ENCODE measurements at places on chromosomes 4 and X.

DNA sequence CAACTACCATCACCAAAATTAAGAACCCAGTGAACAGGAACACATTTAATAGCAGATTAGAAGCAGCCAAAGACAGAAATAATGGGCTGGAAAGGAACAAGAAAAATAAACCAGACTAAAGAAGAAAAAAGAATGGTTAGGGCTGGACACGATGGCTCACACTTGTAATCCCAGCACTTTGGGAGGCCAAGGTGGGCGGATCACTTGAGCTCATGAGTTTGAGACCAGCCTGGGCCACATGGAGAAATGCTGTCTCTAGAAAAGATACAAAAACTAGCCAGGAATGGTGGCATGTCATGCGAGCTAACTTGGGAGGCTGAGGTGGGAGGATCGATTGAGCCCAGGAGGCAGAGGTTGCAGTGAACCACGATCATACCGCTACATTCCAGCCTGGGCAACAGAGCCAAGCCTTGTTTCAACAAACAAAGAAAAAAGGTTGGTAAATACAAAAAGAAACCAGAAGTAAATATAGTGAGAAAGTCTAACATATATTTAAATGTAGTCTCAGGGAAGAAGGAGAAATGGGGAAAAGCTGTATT lies 102.0 kb downstream of the AFAP1 start:
- DNase-seq, result no peak

DNA sequence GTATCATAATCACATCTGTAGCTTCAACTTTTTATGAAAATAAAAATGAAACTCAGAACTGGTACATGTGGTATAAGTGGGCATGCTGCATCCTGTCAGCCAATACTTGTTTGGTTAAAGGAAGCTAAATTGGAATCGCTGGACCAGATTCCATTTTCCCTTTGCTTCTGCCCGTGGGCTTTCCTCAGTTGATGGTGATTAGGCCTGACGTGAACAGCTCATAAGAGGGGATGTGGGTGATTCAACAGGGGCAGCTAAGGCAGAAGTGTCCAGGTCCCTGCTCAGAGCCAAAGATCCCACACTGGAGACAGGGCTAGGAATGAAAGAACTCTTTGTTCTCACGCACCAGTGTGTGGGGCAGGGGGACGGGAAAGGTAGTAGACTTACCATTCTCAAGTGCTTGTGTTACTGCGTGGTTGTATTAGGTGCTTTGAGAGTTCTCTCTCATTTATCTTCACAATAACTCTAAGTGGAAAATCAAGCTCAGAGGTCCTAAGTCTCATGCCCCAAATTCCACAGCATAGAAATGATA lies 63.2 kb upstream of the GUCY1A1 start:
- no peak for DNase-seq

GRCh38 chr4:176805155-176805554 lies 12.4 kb upstream of the VEGFC start:
- DNase-seq, result no peak

DNA sequence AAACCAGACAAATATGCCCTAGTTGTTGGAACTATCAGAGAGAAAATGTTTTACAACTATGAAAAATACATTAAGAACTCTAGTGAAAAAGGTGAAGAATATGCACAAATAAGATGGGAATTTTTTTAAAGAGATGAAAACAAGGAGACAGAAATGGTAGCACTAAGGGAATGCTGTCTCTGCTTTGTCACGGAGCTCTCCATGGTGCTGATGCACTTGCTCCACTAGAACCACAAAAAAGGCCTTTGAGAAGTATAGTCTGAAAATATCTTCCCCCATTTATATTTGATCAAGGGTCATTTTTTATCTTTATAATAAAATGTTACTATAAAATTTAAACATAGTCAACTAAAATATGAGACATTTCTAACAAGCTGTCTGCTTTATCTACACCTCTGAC lies 1655.5 kb upstream of the AGA start:
- DNase-seq, result no peak

- DNase-seq, result no peak
Observed at GRCh38 chr4:156578005-156578404, 393.6 kb downstream of the PDGFC start.

DNA sequence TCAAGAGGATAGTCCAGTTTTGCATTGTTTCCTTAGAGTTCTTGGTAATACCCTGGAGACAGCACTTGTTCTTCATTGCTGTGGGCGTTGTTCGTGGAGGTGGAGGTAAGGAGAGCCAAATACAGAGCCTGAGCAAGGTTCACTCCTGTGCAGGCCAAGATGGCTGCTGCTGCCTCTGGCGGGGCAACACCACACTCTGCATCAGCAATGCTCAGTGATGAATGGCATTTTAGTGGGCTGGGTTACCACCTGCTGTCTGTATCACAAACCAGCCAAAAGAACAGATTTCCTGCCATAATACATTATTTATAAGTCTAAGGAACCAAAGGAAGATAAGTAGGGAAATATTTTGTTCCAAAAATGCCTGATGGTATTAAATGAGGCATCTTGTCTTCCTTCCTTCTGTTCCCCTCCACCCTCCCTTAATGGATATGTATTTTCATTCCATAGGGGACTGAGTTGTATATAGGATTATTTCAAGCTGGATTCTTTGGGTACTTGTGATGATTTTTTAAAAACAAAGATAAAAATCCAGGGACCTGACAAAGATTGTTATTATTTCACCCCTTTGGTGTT lies 61.6 kb upstream of the LIMCH1 start:
- DNase-seq, result no peak

DNA sequence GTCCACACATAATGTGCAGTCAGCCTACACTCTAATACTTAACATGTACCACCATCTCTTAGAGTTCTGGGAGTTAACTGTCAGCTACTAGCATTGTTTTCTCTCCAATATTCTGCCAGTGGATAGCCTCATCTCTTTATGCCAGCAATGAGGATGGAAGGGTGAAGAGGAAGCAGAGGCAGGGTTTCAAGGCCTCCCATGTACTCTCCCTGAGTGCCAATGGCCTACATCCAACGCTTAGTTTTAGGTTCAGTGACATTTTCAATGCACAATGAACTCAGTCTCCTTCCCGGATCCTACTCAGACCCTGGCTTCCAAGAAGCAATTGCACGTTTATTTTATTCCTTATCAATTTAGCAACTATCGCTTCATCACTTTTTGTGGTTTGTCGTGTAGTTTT lies 686.1 kb downstream of the DMD start:
- DNase-seq, result no peak

DNA sequence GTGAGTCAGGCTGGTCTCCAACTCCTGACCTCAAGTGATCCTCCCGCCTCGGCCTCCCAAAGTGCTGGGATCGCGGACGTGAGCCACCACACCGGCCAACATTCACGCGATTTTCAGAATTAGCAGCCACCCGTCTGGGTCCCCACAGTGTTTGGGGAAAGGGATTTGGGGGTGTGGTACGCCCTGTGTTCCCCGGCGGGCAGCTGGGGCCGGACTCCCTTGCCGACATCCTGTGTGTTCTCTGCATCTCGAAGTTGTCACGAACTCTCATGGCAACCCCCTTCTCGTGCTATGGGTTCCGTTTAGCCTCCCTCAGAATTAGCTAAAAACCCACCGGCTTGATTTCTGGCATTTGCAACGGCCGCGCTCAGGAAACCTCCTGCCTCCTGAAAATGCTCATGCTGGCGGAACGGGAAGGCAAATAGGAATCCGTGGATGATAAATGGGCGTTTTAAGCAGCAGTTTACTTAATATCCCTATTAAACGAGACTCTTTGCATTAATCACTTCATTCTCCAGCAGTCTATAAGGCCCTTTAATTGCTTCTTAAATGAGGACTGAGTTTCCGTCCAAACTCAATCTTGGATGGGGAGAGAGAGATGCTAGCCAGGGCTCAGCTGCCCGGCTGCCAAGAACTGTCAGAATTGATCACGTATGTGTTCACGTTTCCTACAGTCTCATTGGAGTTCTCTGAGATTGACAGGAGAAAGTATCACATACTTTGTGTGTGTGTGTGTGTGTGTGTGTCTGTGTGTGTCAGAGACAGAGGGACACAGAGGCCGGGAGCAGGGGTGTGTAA lies 78.9 kb upstream of the PPP2R3B start:
- no peak for DNase-seq

GRCh38 chr4:93184053-93184452 lies 644.5 kb upstream of the ATOH1 start:
- DNase-seq, result peak; percentile 28

DNA sequence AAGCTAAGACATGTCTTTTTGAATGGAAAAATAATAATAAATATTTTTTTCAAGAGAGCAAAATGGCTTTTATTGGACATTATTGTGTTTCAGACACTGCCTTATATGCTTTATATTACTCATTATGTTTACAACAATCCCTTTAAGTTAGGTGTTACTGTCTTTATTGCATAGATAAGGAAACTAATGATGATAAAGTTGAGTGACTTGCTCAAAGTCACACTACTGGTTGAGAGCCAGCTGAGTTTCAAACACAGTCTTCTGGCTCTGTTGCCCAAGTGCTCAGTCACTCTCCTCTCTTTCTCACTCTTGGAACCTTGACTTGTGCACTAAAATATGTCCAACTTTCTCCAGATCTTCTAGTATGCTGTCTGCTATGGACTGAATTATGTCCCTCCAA lies 71.5 kb upstream of the SLC39A8 start:
- DNase-seq, result no peak

DNA sequence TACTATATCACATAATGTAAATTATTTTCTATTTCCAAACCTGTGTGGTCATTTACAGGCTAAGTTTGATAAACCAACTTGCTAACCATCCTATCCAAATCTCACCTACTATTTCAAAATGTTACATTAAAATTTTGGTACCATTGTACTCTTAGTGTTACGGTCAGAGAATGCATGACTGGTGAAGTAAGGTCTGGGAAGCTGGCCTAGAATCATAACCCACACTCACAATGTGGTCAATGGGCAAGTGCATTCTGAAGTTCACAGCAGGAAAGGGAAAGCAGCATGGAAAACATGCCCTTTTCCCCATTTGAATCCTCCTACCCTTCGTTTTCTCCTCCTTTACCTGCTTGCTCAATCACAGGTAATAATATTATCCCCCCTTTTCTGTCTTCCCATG lies 54.4 kb downstream of the PPP3CA start:
- no peak for DNase-seq

- DNase-seq, result no peak
Observed at GRCh38 chr4:30760551-30760950, 40.4 kb downstream of the PCDH7 start.

- DNase-seq, result no peak
Observed at GRCh38 chr4:14844061-14844460, 158.2 kb upstream of the CPEB2 start.

- DNase-seq, result no peak
Observed at GRCh38 chr4:185567381-185568376, 32.4 kb upstream of the PDLIM3 start.

- no peak for DNase-seq
Observed at GRCh38 chr4:13938299-13938698, 310.8 kb upstream of the BOD1L1 start.

DNA sequence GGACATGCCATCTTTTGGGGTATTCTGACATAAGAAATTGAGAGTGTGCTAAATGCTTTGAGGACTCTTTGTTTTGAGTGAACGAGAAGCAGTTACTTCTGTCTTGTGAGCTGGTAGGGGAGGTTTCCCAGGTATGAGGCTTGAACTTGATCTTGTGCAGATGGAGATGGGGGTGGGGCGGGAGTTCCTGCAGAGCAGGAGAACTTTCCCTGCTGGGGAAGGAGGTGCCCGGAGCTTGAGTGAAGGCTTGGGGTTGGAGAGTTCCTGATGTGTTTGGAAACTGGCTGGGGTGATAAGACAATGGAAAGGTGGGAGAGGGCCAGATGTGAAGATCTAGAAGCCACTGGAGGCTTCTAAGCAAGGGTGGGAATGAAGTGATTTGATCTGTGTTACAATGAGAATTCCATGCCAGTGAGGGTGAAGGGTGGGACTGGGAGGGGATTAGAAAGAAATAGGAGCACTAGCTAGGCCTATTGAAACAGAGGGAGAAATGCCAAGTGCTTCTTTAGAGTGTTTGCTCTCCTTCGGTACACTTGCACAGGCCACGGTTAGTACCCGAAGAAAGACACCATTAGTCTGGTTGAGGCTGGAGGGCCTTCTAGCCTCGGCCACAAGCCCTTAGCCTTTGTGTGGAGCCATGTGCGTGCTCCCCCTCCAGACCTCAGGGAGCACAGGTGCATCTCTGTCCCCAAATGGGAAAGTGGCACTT lies 103.5 kb upstream of the STOX2 start:
- DNase-seq, result no peak

GRCh38 chr4:153906231-153906630 lies 117.3 kb upstream of the SFRP2 start:
- DNase-seq, result no peak

- DNase-seq, result no peak
Observed at GRCh38 chr4:46922205-46922604, 13.2 kb upstream of the COX7B2 start.

DNA sequence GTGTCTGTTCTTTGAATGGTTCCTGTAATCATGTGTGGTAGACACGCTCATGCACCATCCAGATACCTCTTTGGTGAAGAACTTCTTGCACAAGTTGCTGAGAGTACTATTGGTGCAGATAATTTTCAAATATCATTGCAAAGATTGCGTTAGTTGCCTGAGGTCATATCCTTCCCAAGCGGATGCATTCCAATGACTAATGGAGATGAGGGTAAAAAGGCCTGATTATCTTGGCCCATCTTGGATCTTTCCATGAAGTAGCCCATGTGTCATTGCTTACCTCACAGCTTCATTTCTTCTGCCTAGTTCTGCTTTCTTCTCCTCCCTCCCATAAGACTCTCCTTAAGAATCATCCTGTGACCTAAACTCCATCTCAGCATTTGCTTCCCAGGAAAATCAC lies 384.9 kb upstream of the CNKSR2 start:
- no peak for DNase-seq

DNA sequence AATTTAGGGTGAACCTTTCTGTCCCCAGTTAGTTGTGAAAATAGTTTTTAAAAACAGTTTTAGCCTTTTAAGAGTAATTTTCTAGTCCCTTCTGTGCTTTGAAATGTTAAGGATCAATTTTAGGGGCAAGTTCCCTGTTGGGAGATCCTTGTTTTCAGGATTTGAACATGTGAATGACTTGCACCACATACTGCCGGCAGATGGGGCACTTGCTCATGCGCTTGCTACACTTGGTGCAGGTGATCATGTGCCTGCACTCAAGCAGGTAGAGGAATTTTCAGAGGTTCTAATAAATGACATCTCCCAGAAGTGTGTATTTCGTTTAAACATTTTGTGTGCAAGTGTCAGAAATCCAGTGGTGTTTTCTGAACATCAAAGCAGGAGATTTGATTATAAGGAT lies 195.9 kb downstream of the CHM start:
- DNase-seq, result no peak

DNA sequence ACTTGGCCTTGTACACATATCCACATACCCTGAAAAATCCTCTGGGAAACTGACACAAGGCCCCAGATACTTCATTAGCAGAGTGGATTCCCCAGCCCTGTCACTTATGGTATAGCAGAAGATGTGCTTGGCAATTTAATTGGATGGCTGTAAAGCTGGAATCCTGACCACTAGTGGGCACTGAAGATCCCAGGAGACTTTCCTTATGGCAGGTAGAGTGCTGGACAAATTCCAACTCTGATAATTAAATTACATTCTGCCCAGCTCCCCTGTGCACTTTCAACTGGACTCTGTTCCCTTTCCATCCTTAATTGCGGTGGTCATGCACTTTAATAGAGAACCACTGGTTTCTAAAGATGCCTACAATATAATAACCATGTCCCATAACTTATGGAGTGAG lies 119.8 kb downstream of the DCK start:
- no peak for DNase-seq

GRCh38 chr4:95304898-95305297 lies 243.9 kb downstream of the UNC5C start:
- DNase-seq, result no peak

Measured in NCI-H774 (cell line).